ENCODE measurements at places on chromosomes 1 and 21. TPM values are rescaled to one million over a fixed set of nuclear protein-coding genes. Genes with fewer than 3 reads are reported as not detected.

The C4BPB gene
- total RNA-seq = not detected

GRCh38 chr1:226967665-226968064, 27.6 kb downstream of the COQ8A start:
- DNase-seq = no peak
- peaks cover 37% of the 10 kb centered on the region for H3K36me3 ChIP-seq
- peak overlapping the region; percentile 83 for H3K27ac ChIP-seq
- no peaks in the 10 kb centered on the region for H3K27me3 ChIP-seq
- H3K4me3 ChIP-seq = no peak overlapping the region

The NPL gene
- total RNA-seq = 4.8 TPM

The LMX1A gene
- not detected for total RNA-seq

GRCh38 chr1:164263540-164263939, 295.4 kb upstream of the PBX1 start:
- H3K27ac ChIP-seq = no peak overlapping the region
- H3K27me3 ChIP-seq = no peaks in the 10 kb centered on the region
- no peak overlapping the region for H3K4me3 ChIP-seq
- no peak for DNase-seq
- H3K36me3 ChIP-seq = no peaks in the 10 kb centered on the region
- no peaks in the 10 kb centered on the region for H3K4me1 ChIP-seq

The SEC16B gene
- total RNA-seq = 1.9 TPM

DNA sequence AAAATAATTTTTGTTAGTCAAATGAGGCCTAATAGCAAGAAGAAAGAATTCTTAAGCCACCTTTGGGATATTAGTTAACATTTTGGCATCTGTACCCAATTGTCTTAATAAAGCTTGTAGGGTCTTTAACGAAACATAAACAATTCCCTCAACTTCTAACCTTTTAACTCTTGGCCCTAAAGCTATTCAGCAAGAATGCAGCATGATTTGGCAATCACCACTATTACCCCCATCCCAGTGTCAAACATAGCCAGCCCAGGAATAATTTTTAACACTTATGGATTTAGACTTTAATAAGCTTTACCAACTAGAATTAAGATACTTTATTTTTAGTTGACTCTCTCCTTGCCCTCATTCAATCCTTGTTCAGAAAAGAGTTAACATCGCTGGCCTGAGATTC, 2.5 kb upstream of the SLC16A4 start:
- no peaks in the 10 kb centered on the region for H3K27me3 ChIP-seq
- H3K4me3 ChIP-seq = no peak overlapping the region
- no peak overlapping the region for H3K27ac ChIP-seq
- DNase-seq = no peak
- H3K36me3 ChIP-seq = no peaks in the 10 kb centered on the region

- DNase-seq = no peak
- H3K27ac ChIP-seq = no peak overlapping the region
- H3K27me3 ChIP-seq = no peaks in the 10 kb centered on the region
- no peak overlapping the region for H3K4me3 ChIP-seq
- H3K4me1 ChIP-seq = peaks cover 30% of the 10 kb centered on the region
These were observed 260.6 kb upstream of the VAMP3 start for GRCh38 chr1:7510389-7510931.

DNA sequence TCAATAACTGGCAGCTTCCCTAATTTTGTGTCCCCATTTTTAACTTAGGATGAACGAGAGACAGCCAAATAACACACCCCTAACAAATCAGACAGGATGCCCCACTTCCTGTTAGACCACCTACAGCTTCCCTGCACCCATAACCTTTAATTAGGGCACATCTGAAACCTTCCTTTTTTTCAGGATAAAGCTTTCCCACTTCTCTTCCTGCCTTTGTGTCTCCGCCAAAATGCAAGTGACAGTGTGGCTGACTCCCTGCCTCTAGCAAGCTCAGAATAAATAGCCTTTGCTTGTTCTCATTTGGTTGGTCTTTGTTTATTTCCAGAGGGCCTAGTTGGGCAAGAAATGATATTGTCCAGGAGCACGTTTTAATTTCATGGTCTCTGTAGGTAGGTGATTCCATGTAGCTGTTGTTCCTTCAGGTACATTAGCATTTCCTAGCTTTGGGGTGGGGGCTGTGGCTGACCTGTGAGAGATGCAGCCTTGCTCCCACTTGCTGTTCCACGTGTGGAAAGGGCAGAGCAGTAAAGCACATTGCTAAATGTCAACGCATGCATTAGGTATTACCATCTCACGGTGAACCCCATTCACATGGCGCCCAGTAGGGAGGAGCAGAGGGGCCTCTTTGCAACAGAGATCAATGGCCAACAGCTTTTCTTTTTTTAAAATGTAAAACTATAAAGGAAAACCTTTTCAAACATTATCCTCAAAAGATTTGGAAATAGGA, 154.9 kb downstream of the ST6GALNAC3 start:
- no peak overlapping the region for H3K27ac ChIP-seq
- H3K4me1 ChIP-seq = no peaks in the 10 kb centered on the region
- no peak for DNase-seq
- no peaks in the 10 kb centered on the region for H3K27me3 ChIP-seq
- no peak overlapping the region for H3K4me3 ChIP-seq

The DCAF6 gene
- 161 TPM for total RNA-seq

The CDC7 gene
- 0.90 TPM for total RNA-seq

DNA sequence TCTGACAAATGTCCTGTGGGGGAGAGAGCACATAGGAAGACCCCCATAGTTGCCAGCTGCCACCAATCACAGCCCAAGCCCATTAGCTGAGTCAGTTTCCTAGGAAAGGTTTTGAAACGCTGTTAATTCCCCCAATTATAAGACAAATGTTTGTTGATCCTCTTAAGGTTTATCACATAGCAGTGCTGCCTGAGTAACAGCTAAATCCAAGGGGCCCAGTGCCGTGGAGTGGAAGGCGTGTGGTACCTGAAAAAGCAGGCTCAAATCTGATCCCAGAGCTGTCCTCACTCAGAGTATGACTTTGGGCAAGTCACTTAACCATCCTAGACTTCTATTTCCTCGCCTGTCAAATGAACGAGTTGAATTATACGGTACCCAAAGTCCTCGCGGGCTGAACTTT, 69.5 kb downstream of the GRIK3 start:
- no peak overlapping the region for H3K4me3 ChIP-seq
- H3K4me1 ChIP-seq = no peaks in the 10 kb centered on the region
- no peaks in the 10 kb centered on the region for H3K27me3 ChIP-seq
- no peak overlapping the region for H3K27ac ChIP-seq
- no peaks in the 10 kb centered on the region for H3K36me3 ChIP-seq

GRCh38 chr1:15733218-15733725, 2.8 kb upstream of the SLC25A34 start:
- peaks cover 69% of the 10 kb centered on the region for H3K36me3 ChIP-seq
- no peaks in the 10 kb centered on the region for H3K27me3 ChIP-seq
- no peaks in the 10 kb centered on the region for H3K4me1 ChIP-seq
- H3K27ac ChIP-seq = no peak overlapping the region
- no peak overlapping the region for H3K4me3 ChIP-seq

The LAMC1 gene
- 159 TPM for total RNA-seq

The MATN1 gene
- total RNA-seq = not detected

The SCNM1 gene
- 14.4 TPM for total RNA-seq

GRCh38 chr21:42041246-42041645, 29.9 kb upstream of the UMODL1 start:
- H3K36me3 ChIP-seq = no peaks in the 10 kb centered on the region
- DNase-seq = no peak
- peaks cover 7% of the 10 kb centered on the region for H3K4me1 ChIP-seq
- H3K27me3 ChIP-seq = no peaks in the 10 kb centered on the region
- no peak overlapping the region for H3K27ac ChIP-seq

The CELA2B gene
- total RNA-seq = not detected

The DISP3 gene
- total RNA-seq = 0.16 TPM

GRCh38 chr1:243549108-243549507, 293.3 kb downstream of the SDCCAG8 start:
- peaks cover 4% of the 10 kb centered on the region for H3K36me3 ChIP-seq
- H3K27me3 ChIP-seq = no peaks in the 10 kb centered on the region
- no peaks in the 10 kb centered on the region for H3K4me1 ChIP-seq
- no peak overlapping the region for H3K27ac ChIP-seq
- no peak for DNase-seq
- no peak overlapping the region for H3K4me3 ChIP-seq

The ELF3 gene
- total RNA-seq = not detected

- no peaks in the 10 kb centered on the region for H3K4me1 ChIP-seq
- no peaks in the 10 kb centered on the region for H3K36me3 ChIP-seq
- no peak overlapping the region for H3K4me3 ChIP-seq
- no peaks in the 10 kb centered on the region for H3K27me3 ChIP-seq
- no peak overlapping the region for H3K27ac ChIP-seq
These were observed 140.7 kb upstream of the SPAG17 start for GRCh38 chr1:118325550-118326225.

- no peaks in the 10 kb centered on the region for H3K27me3 ChIP-seq
- no peak for DNase-seq
- peak overlapping the region; percentile 94 for H3K27ac ChIP-seq
- H3K36me3 ChIP-seq = no peaks in the 10 kb centered on the region
- no peak overlapping the region for H3K4me3 ChIP-seq
- peaks cover 45% of the 10 kb centered on the region for H3K4me1 ChIP-seq
These were observed 12.3 kb downstream of the RYR2 start for GRCh38 chr1:237054313-237054712.

GRCh38 chr1:2528611-2528965, 1.5 kb downstream of the HES5 start:
- peak overlapping the region; percentile 79 for H3K27ac ChIP-seq
- H3K27me3 ChIP-seq = no peaks in the 10 kb centered on the region
- H3K4me3 ChIP-seq = no peak overlapping the region
- no peak for DNase-seq
- H3K4me1 ChIP-seq = peaks cover 68% of the 10 kb centered on the region

- H3K4me3 ChIP-seq = no peak overlapping the region
- no peaks in the 10 kb centered on the region for H3K27me3 ChIP-seq
- DNase-seq = no peak
- H3K27ac ChIP-seq = no peak overlapping the region
- H3K4me1 ChIP-seq = no peaks in the 10 kb centered on the region
These were observed 620.4 kb downstream of the RWDD3 start for GRCh38 chr1:95854457-95854856.

The MTARC1 gene
- total RNA-seq = 4.0 TPM

GRCh38 chr1:179812501-179813292, 64.9 kb downstream of the TOR1AIP2 start:
- peaks cover 30% of the 10 kb centered on the region for H3K4me1 ChIP-seq
- no peaks in the 10 kb centered on the region for H3K36me3 ChIP-seq
- H3K4me3 ChIP-seq = no peak overlapping the region

GRCh38 chr1:229102741-229103391, 168.0 kb upstream of the RAB4A start:
- no peaks in the 10 kb centered on the region for H3K4me1 ChIP-seq
- H3K27me3 ChIP-seq = no peaks in the 10 kb centered on the region
- H3K36me3 ChIP-seq = no peaks in the 10 kb centered on the region
- no peak overlapping the region for H3K27ac ChIP-seq

The LCE3E gene
- not detected for total RNA-seq

The FMOD gene
- 122 TPM for total RNA-seq

The LCK gene
- total RNA-seq = 0.98 TPM

- no peaks in the 10 kb centered on the region for H3K4me1 ChIP-seq
- no peak overlapping the region for H3K4me3 ChIP-seq
- peak; percentile 84 for DNase-seq
- no peaks in the 10 kb centered on the region for H3K27me3 ChIP-seq
- H3K36me3 ChIP-seq = no peaks in the 10 kb centered on the region
These were observed 24.9 kb upstream of the GRHL3 start for GRCh38 chr1:24294228-24294672.

- H3K36me3 ChIP-seq = no peaks in the 10 kb centered on the region
- no peaks in the 10 kb centered on the region for H3K27me3 ChIP-seq
- H3K4me3 ChIP-seq = no peak overlapping the region
- DNase-seq = no peak
- no peak overlapping the region for H3K27ac ChIP-seq
These were observed 969.8 kb upstream of the ADGRL4 start for GRCh38 chr1:79976287-79976686.

DNA sequence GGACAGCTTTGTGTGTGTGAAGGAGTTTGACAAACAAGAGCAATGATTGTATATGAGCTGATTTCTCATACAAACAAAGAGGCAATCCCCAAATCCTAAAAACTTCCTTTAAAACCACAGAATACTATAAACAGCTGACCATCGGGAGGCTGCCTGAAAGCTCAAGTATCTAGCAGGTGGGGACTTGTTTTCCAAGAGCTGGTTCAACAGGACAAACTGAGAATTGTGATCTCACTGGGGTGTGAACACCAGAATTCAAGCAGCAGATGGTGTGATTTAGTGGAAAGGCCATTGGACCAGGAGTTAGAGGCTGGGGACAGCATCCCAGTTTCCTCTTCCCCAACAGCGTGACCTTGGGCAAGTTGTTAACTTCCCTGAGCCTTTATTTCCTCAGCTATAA, 13.9 kb downstream of the LMX1A start:
- H3K4me1 ChIP-seq = no peaks in the 10 kb centered on the region
- peaks cover 6% of the 10 kb centered on the region for H3K27me3 ChIP-seq
- no peak for DNase-seq
- H3K36me3 ChIP-seq = no peaks in the 10 kb centered on the region
- no peak overlapping the region for H3K27ac ChIP-seq
- no peak overlapping the region for H3K4me3 ChIP-seq

DNA sequence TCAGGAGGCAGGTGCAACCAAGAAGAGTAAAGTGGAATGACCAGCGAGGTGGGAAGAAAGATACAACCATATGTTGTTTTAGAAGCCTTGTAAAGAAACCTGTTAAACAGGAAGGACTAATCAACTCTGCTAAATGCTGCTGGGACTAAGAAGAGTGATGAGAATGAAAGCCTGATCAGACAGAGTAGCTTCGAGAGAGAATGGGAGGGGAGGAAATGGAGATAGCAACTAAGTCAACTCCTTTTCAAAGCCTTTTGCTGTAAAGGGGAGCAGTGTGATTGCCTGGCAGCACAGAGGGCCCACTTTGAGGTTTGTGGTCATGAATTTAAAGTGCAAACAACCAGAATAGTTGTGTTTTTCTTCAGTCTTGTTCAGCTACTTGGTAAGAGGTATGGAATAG, 31.4 kb downstream of the SLC30A7 start:
- no peak overlapping the region for H3K27ac ChIP-seq
- H3K36me3 ChIP-seq = peaks cover 19% of the 10 kb centered on the region
- no peaks in the 10 kb centered on the region for H3K4me1 ChIP-seq
- no peaks in the 10 kb centered on the region for H3K27me3 ChIP-seq
- no peak for DNase-seq

- no peaks in the 10 kb centered on the region for H3K4me1 ChIP-seq
- no peak overlapping the region for H3K27ac ChIP-seq
- no peak for DNase-seq
- H3K27me3 ChIP-seq = no peaks in the 10 kb centered on the region
These were observed 65.6 kb upstream of the IRF2BP2 start for GRCh38 chr1:234675572-234675971.

The HAO2 gene
- total RNA-seq = not detected

The CD5L gene
- total RNA-seq = 0.19 TPM

GRCh38 chr1:220425852-220426251, 102.1 kb upstream of the MARK1 start:
- H3K27me3 ChIP-seq = no peaks in the 10 kb centered on the region
- H3K4me3 ChIP-seq = no peak overlapping the region
- H3K27ac ChIP-seq = no peak overlapping the region

The ACADM gene
- 178 TPM for total RNA-seq

All from right atrium auricular region (tissue), 2 donors.